ENCODE measurements at places on chromosomes 7 and 10. TPM values are rescaled to one million over a fixed set of nuclear protein-coding genes. Genes with fewer than 3 reads are reported as not detected.

DNA sequence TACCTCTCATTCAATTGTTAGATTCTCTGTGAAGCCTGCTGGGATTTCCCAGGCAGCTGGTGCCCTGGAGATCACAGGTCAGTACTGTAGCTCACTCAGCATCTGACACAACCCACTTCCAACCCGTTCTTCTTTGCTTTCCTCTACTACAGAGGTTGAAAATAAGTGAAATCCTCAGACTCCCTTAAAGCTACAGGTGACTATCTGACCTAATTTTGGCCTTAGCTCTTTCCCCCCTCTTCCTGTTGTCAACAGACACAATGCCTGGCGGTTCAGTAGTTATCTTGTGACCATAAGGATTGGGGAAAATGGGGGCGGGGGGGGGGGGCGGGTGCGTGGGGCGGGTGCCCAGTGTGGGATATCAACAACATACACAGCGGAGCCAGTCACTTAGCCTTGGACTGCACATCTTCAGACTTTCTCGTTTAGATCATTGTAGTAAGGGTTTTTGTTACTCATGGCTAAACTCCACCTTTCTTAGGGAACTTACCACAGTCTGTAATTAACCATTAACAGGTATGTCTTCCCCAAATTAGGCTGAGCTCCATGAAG, 37.8 kb downstream of the MTPN start:
- peaks cover 3% of the 10 kb centered on the region for H3K4me1 ChIP-seq
- no peak for DNase-seq
- no peaks in the 10 kb centered on the region for H3K27me3 ChIP-seq
- H3K27ac ChIP-seq = no peak overlapping the region
- no peak overlapping the region for H3K4me3 ChIP-seq

Gene GSTO2
- 22.3 TPM for total RNA-seq

Gene NXPH1
- not detected for total RNA-seq

Gene CRPPA
- total RNA-seq = 5.9 TPM

Data from kidney (tissue), 22 donors.